ENCODE measurements at places on chromosomes 1 and 21. TPM values are rescaled to one million over a fixed set of nuclear protein-coding genes. Genes with fewer than 3 reads are reported as not detected.

DNA sequence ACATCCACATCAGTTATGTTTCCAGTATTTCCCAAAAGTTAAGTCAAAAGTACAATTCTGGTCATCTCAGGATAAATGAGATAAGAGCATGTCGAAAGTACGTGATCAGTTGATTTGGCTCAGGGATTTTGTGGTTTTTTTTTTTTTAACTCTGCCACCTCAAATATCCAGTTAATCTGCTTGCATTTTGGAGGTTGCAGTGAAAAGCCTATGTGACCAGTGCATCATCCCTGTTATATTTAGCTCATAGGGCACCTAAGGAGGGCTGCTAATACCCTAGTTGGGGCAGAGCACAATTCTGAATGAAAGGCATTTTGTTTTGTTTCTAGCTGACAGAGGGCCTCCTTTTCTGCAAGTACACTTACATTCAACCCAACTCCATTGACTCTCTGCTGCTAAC is 31.7 kb upstream of the RGS16 start:
- no peak overlapping the region for H3K4me3 ChIP-seq
- DNase-seq, result no peak
- H3K27me3 ChIP-seq, result peaks cover 56% of the 10 kb centered on the region
- no peak overlapping the region for H3K27ac ChIP-seq
- H3K4me1 ChIP-seq, result peaks cover 17% of the 10 kb centered on the region

DNA sequence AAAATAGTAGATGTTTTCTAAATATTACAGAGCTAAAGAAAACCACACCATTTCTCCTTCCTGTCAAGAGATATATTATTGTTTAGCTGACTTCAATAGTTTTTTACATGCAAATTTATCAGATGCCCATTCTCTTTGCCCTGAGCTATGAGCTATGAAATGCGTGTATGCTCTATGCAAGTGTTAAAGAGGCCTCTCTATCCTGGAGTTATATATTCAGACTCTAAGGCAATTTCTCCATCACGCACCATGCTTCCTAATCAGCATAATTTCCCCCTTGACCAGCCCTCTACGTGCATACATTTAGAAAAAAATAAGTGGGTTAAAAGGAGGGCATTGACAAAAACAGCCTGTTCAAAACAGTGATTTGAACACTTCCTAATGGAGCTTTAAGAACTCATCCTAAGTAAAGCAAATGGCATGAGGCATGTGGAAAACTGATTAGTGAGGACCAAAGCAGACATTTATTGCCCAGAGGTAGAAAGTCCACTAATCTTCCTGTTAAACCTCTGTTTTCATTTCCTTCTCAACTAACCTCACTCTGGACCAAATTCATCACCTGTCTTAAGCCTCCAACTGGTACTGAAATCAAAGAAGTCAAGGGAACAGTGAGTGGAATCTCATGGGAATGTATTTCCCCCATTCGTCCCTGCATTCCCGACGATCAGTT is 565.8 kb upstream of the PKN2 start:
- H3K27me3 ChIP-seq, result no peaks in the 10 kb centered on the region
- H3K27ac ChIP-seq, result no peak overlapping the region
- DNase-seq, result no peak
- no peak overlapping the region for H3K4me3 ChIP-seq
- H3K36me3 ChIP-seq, result no peaks in the 10 kb centered on the region
- H3K4me1 ChIP-seq, result no peaks in the 10 kb centered on the region

The LYST gene
- 26.2 TPM for total RNA-seq

- no peaks in the 10 kb centered on the region for H3K4me1 ChIP-seq
- DNase-seq, result no peak
- no peaks in the 10 kb centered on the region for H3K27me3 ChIP-seq
- no peaks in the 10 kb centered on the region for H3K36me3 ChIP-seq
- no peak overlapping the region for H3K27ac ChIP-seq
- H3K4me3 ChIP-seq, result no peak overlapping the region
These were observed 251.9 kb downstream of the DPYD start for GRCh38 chr1:97668945-97669344.

DNA sequence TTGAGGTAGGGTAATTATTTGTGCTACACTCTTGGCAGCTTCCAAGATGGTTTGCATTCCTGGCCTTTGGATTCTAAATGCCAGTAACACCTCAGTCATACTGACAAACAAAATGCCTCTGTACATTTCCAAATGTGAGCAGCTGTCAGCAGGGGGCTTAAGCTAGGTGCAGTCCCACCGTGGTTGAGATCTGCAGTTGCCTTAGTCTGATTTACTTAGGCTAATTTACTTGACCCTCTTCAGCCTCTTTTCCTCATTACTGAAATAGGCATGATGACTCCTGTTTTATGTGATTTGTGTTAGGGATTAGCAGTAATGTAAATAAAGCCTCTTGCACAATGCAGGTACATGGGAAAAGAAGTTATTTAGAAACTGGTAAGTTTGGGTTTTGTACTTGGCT is 13.5 kb upstream of the SPATA1 start:
- no peak for DNase-seq
- no peaks in the 10 kb centered on the region for H3K27me3 ChIP-seq
- H3K27ac ChIP-seq, result no peak overlapping the region
- peaks cover 57% of the 10 kb centered on the region for H3K36me3 ChIP-seq

The ZFP69 gene
- 2.7 TPM for total RNA-seq

The GSTM5 gene
- total RNA-seq, result not detected

- no peak overlapping the region for H3K27ac ChIP-seq
- no peak overlapping the region for H3K4me3 ChIP-seq
- H3K27me3 ChIP-seq, result peaks cover 5% of the 10 kb centered on the region
- no peaks in the 10 kb centered on the region for H3K36me3 ChIP-seq
- no peak for DNase-seq
These were observed 30.4 kb upstream of the CYP4A22 start for GRCh38 chr1:47106792-47107191.

DNA sequence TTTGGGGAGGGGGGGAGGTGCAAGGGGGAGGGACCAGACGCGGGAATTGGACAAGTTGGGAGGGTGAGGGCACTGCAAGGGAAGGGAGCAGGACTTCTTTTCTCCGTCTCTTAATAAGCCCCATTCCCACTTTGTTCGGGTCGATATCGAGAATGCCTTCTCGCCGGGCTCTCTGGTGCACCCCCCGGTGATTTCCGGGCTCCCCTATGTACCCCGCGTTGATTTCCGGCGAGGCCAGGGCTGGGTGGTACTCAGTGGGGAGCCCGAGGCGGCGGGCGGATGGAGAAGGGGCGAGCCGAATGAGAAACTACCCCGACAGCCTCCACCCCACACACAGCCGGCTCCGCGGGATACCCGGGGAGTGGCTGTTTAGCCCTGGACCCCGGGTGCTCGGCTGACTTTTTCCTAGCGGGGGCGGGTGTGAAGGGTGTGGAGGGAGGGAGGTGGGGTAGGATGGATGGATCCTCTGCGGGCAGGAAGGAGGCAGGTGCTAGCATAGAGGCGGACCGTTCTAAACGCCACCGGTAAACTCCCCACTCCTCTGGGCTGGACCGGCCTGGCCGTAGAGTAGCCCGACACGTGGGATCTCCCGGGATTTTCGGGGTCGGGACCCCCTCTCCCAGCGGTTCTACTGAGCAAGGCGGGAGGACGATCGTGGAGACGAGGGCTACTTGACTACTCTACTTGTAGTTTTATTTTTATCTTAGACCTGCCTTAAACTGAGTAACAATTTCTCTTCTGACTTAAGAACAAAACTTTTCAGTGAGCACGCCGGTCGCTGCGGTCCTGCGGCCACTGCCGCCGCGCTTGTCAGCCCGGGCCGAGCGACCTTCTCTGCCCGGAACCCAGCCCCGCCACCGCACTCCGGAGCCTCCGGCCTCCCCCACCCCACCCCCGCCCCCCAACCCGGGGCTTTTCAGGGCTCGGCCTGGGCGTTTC is 1.0 kb downstream of the RNF220 start:
- peaks cover 34% of the 10 kb centered on the region for H3K4me1 ChIP-seq
- peak overlapping the region; percentile 77 for H3K4me3 ChIP-seq
- no peaks in the 10 kb centered on the region for H3K36me3 ChIP-seq
